ENCODE measurements at places on chromosomes 2 and 18.

DNA sequence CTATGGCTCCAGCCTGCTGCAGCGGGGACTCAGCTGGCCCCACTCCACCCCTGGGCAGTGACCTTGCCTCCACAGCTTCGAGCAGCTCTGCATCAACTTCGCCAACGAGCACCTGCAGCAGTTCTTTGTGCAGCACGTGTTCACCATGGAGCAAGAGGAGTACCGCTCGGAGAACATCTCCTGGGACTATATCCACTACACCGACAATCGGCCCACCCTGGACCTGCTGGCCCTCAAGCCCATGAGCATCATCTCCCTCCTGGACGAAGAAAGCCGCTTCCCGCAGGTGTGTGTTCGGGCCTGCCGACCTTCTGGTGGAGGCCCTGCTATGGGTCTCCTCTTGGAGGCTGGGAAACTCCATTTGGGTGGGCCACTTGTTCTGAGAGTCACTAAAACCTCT, 48.6 kb downstream of the MYO7B start:
- no peak for DNase-seq

- DNase-seq = no peak
Measured at GRCh38 chr2:11598228-11598731, 64.4 kb downstream of the GREB1 start.

DNA sequence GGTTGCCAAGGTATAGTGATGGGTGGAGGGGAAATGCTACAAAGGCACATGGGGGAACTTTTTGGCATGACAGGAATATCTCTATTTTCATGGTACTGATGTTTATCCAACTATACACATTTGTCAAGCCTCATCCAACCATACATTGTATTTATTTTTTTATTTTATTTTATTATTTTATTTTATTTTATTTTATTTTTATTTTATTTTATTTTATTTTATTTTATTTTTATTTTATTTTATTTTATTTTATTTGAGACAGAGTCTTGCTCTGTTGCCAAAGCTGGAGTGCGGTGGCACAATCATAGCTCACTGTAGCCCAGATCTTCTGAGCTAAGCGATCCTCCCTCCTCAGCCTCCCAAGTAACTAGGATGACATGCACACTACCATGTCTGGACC, 219.1 kb downstream of the ZRANB3 start:
- DNase-seq = no peak

- no peak for DNase-seq
Measured at GRCh38 chr2:181762000-181762399, 81.7 kb upstream of the NEUROD1 start.

DNA sequence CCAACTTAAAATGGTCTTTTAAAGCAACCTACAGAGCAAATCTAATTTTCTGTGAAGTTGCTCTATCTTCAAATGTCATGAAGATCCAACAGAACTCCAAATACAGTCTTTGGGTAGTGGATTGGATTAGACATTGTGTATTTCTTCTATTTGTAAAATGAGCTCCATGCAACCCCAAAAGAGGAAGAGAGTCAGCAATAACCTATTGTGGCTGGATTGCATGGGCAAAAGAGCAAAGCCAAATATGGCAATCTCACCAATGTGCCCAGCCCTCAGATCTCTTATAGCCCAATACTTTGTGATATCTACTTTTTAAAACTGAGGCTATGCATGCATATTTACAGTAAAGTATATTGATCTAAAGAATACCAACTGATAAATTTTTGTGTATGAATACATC, 146.3 kb downstream of the TXNL1 start:
- no peak for DNase-seq

- no peak for DNase-seq
Measured at GRCh38 chr18:79942211-79942610, 9.2 kb downstream of the SLC66A2 start.

- DNase-seq = no peak
Measured at GRCh38 chr2:164142755-164143154, 406.9 kb upstream of the FIGN start.

- no peak for DNase-seq
Measured at GRCh38 chr2:10579876-10580514, 109.8 kb downstream of the NOL10 start.

GRCh38 chr2:72887740-72888437, 681 bp downstream of the SPR start:
- peak; percentile 49 for DNase-seq

DNA sequence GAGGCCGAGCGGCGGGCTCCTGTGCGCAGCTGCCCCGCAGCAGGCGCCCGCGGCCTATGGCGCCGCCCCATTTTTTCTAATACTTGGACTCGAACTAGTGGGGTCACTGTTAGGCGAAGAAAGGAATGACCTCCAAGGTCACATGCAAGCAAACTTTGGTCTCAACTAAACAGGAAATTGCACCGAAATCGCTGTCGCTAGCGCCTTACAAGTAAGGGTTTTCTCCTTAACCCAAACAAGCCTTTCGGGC, 339 bp downstream of the ACAA2 start:
- no peak for DNase-seq

GRCh38 chr2:194822657-194823056, 834.4 kb upstream of the SLC39A10 start:
- DNase-seq = no peak

GRCh38 chr2:168495524-168495923, 39.5 kb downstream of the CERS6 start:
- no peak for DNase-seq

GRCh38 chr2:108548208-108549003, 14.1 kb downstream of the LIMS1 start:
- DNase-seq = no peak

GRCh38 chr18:62829936-62830335, 114.6 kb downstream of the PHLPP1 start:
- DNase-seq = no peak

GRCh38 chr2:32484937-32485336, 128.1 kb downstream of the BIRC6 start:
- DNase-seq = no peak

- DNase-seq = no peak
Measured at GRCh38 chr18:23170137-23170536, 34.9 kb downstream of the CABLES1 start.

- DNase-seq = no peak
Measured at GRCh38 chr2:156340377-156340776, 7.9 kb upstream of the NR4A2 start.

GRCh38 chr18:69444221-69444620, 43.5 kb downstream of the DOK6 start:
- DNase-seq = no peak

DNA sequence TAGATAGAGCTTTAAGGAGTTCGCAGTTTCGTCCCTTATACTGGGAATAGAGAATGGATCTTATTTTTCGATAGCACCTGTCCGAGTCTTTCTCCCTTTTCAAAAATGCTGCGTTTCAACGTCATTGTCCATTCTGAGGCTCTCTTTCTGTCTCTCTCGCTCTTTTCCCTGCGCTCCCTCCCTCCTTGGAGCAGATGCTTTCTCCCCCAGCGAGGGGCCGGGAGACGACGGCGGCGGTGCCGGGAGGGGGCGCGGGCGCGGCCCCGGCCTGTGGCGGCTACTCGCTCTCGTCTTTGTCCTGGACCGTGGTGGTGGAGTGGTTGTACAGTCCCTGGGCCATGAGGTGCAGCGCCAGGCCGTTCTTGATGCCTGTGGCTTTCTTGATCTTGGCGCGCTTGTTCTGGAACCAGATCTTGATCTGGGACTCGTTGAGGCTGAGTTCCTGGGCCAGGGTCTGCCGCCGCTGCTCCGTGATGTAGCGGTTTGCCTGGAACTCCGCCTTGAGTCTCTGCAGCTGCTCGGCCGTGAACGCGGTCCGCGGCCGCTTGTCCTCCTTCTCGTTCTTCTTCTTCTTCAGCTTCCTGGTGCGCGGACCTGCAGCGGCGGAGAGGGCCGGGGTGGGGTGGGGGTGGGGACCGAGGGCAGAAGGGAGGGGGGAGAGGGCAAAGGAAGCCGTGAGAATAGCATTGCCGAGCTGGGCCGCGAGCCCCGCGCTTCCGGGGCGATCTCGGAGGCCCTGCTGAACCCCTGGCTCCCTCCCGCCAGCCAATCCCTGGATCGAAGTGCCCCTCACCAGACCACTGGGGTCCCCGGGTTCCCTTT, 4.6 kb downstream of the EN1 start:
- no peak for DNase-seq

- DNase-seq = no peak
Measured at GRCh38 chr2:240462707-240463273, 27.3 kb downstream of the GPC1 start.

DNA sequence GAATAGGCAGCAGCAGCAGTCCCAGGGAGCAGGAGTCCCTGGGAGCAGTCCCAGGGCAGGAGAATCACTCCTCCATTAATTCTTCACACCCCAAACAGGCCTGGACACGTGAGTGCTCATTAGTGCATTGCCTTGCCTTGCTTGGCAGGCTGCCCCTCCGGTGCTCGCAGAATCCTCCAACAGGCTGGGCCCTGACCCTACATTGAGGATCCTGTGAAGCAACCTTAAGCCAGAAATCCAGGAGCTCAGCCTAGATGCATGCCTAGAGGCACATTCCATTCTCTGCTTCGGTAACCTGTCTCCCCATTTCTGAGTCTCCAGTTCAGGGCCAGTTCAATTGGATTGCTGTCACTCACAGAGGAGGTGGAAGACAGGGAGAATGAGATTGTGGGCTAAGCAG, 97.4 kb upstream of the LRATD1 start:
- no peak for DNase-seq

DNA sequence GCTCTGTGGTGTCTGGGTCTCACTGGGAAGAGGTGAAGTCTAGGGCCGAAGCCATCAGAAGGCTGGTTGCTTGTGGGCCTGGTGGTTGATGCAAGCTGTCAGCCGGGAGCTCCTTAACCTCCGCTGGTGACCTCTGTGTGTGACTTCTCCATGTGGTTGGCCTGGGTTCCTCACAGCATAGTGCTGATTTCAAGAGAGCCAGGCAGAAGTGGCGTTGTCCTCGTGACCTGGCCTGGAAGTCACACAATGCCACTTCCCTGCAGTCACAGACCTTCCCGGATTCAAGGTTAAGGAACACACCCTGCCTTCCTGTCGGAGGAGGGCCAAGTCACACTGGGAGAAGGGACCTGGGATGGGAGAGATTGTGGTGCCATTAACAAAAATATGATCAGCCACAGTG, 303.7 kb upstream of the HS6ST1 start:
- DNase-seq = no peak

DNA sequence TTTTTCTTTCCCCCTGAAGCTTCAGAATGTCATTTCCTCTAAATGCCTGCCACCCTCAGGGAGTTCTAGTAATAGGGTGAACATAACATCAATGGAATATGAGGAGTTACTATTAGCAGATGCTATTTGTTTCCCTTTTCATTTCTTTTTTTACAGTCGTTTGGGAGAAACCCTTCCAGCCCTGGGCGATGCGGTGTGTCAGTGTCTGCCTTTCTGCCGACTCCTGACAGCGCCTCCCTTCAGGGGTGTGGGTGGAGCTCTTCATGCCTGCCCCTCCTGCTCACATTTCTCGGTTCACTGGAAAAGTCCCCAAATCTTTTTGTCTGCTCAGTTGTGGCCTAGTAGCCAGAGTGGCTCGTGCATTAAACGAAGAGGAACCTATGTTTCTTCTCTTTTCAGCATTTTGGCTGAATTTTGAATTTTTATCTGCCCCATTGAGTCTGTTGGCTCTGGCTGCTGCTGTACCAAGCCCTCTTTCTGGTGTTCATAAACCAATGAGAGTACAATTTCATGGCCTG, 72.3 kb downstream of the FMNL2 start:
- DNase-seq = no peak

DNA sequence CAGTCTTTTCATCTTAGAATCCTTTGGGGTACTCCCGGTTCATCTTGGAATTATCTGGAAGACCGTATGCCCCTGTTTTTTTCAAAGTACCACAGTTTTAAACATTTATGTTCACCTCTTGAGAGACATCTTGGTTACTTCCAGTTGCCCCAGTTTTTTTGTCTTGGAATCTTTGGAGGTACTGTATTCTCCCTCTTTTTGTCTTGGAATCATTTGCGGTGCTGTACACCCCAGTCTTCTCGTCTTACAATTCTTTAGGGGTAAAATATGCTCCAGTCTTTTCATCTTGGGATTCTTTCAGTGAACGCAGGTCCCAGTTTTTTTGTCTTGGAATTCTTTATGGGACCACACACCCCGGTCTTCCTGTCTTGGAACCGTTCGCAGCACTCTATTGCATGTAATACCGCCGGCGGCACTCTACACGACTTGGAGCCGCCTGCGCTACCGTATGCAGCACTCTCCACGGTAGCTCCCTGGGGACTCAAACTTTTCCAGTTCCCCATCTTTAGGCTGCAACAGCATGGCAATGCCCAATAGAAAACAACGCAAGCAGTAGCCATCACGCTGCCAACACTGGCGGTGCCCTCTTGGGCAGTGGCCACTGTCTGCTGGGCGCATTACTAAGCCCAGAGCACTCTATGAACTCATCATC, 21.2 kb upstream of the ZDBF2 start:
- no peak for DNase-seq

- no peak for DNase-seq
Measured at GRCh38 chr2:129779783-129780182, 199.7 kb upstream of the RAB6C start.

GRCh38 chr2:152189622-152190495, 14.3 kb upstream of the STAM2 start:
- DNase-seq = no peak

DNA sequence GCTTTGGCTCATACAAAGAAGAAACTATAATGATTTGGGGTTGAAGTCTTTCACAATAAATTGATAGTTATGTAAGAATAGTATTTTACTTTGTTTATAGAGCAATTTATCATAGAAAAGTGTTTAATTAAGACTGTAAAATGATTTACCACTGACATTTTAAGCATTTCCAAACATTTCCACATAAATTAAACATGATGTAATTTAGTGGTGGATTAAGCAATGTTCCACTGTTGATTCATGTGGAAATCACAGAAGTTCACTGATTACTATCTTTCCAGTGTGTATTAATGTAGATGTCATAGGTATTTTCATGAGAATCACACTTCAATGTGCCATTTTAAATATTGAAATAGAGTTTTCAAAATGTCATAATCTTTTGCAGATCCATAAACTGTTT, 40.1 kb upstream of the GRB14 start:
- no peak for DNase-seq

- DNase-seq = no peak
Measured at GRCh38 chr2:8252997-8253694, 428.7 kb upstream of the ID2 start.
